ENCODE measurements at places on chromosomes 1 and 21.
A peak's percentile ranks its signal among the peaks of the same experiment; 100 is the strongest.

DNA sequence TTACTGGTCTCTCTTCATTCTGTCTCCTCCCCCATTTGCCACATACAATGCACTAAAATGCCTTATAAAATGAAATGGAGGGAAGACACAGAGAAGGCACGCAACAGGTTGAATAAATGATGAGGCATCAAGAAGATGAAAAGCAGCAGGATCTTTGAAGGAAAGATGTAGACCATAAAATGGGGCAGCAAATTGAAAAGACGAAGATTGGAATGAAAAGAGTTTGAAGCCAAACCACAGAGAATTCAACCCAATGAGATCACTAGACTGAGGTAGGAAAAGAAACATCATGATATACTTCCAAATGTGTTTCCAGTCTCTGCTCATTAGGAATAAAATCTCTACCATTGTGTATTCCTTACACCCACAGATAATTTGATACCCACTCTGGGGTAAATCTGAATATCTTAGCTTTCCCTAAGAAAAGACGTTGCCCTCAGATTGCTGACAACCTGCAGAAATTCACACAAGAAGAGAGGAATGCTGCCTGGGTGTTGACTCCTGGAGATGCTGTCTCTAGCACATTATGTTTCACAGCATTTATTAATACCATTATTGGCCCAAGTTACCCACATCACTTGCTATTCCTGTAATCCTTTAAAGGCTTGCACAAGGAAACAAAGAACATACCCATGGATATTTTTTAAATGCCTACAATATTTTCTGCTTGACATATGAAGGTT is 230.9 kb downstream of the LTN1 start:
- no peak for DNase-seq

GRCh38 chr21:35562876-35563275 is 497.4 kb downstream of the SETD4 start:
- no peak for DNase-seq

- no peak for DNase-seq
Observed at GRCh38 chr21:40686526-40686925, 160.4 kb downstream of the DSCAM start.

GRCh38 chr21:14414932-14415508 is 32.1 kb upstream of the HSPA13 start:
- DNase-seq: no peak

DNA sequence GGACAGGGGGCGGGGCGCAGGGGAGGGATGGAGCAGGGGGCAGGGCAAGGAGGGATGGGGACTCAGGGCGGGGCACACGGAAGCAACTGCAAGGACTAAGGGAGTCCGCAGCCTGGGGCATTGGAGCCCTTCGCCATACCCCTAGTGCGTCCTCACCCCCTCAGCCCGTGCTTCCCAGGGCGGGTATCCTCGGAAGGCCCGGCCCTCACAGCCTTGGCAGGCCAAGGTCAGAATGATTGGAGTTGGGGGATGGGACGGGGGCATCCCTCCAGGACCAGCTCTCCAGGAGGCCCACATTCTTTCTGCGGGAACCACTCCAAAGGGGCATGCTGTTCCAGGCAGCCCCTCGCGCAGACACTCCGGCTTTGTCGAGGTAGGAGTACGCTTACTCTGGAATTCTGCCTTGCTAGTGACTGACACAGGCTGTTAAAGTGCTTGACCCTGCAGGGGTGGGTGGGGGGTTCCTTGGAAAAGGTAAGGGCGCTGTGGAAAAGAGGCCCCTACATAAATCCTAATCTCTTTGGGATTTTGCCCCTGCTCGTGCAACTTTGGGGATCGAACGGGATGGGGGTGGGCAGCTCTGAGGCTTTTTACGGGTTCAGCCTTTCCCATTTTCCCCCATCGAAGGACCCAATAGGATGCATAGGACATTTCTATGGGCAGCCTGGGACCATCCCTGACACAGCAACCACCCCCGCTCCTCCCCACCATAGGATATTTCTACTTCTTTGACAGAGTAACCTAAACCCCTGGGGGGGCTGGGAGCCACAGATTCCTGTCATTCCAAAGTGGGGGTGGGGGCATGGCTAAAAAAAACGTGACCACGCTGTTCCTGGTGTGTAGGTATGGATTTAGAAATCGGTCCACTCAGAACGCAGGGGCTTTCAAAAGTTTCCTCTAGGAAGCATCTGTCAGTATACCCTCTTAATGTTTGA is 738 bp upstream of the TRIM11 start:
- DNase-seq: peak; percentile 65

- DNase-seq: peak; percentile 10
Observed at GRCh38 chr1:212410231-212410820, 4.4 kb downstream of the PACC1 start.

GRCh38 chr1:58013237-58013636 is 533.3 kb downstream of the OMA1 start:
- peak; percentile 63 for DNase-seq

DNA sequence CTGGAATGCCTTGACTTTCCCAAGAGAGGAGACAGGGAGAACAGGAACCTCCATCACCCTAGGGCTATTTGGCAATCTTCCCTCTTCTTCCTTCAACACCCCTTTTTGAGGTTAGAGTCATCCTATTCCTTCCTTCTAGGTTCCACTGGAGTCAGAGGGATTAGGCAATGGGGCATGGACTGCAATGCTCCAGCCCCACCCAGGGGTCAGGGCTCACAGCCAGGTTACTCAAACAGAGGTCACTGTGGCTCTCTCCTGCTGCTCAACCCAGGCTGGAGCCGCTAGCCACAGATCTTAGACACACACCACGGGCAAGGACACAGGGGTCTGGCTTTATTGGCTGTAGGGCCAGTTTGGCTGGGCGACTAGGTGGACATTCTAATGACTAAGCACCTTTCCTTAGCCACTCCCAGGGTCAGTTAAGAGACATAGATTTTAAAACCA is 145.5 kb upstream of the NRIP1 start:
- peak; percentile 49 for DNase-seq

DNA sequence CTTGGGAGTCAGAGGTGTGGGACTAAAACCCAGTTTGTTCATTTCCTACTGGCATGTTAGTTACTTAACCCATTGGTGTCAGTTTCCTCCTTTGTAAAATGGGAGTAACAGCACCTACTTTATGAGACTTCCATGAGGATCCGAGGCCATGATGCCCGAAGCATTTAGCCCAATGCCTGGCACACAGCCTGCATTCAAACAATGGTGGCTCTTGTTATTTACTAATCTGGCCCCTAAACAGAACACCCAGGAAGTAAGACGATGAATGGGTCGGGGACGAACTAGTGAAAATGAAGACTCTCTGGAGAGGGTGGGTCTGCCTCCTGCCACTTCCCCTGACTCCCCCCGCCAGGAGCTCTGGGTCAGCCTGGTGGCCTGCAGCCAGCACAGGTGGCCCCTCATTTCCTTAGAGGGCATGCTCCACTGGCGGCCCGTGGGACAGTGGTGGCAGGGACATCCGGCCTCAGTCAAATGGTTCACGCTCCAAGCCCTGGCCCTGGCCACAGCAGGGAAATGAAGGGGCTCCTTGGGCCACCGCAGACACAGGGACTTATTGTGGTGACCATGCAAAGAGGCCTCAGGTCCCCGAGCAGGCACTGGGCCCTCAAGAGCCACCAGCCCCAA is 9.5 kb upstream of the TAS1R2 start:
- DNase-seq: no peak

DNA sequence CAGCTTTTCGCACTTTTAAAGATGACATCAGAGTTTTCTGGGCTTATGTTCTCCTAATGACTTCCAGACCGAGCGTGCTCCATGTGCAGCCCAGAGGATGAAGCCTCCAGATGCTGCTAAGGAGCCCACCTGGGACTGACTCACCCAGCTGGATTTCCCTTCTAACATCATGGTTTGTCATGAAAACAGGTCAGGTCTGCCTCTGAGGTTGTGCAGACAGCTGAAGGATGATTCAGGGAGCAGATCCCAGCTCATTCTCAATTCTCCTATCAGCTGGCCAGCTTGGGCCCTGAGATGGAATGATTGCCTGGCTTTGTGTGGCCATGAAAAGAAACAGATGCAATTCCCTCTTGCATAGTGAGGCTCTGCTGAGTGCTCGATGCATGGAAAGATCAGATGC is 123.9 kb upstream of the DUSP10 start:
- DNase-seq: no peak

GRCh38 chr1:165631342-165632151 is 513 bp downstream of the MGST3 start:
- DNase-seq: peak; percentile 84

- peak; percentile 87 for DNase-seq
Observed at GRCh38 chr1:87292684-87293493, 35.8 kb upstream of the LMO4 start.

- no peak for DNase-seq
Observed at GRCh38 chr21:37849506-37850102, 66.7 kb downstream of the KCNJ6 start.

GRCh38 chr1:87977145-87977544 is 648.5 kb downstream of the LMO4 start:
- DNase-seq: no peak

DNA sequence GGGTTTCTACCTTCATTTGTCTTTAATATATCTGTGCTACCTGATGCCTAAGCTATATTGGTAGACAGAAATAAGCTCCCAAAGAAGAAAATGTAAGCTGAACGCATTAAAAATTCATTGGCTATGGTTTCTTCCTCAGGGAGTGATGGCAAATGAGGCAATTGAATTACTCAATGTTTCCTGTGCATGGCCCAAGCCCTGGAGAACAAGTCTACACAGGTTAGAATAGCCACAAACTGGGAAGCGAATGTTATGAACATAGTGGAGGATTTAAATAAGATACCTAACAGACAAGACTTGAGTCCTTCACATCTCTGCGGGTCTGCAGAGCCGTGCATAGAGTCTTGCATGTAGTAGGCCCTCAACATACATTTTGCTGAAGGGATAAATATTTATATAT is 350.3 kb downstream of the RWDD3 start:
- no peak for DNase-seq

GRCh38 chr1:217336724-217337123 is 294.2 kb downstream of the GPATCH2 start:
- no peak for DNase-seq

DNA sequence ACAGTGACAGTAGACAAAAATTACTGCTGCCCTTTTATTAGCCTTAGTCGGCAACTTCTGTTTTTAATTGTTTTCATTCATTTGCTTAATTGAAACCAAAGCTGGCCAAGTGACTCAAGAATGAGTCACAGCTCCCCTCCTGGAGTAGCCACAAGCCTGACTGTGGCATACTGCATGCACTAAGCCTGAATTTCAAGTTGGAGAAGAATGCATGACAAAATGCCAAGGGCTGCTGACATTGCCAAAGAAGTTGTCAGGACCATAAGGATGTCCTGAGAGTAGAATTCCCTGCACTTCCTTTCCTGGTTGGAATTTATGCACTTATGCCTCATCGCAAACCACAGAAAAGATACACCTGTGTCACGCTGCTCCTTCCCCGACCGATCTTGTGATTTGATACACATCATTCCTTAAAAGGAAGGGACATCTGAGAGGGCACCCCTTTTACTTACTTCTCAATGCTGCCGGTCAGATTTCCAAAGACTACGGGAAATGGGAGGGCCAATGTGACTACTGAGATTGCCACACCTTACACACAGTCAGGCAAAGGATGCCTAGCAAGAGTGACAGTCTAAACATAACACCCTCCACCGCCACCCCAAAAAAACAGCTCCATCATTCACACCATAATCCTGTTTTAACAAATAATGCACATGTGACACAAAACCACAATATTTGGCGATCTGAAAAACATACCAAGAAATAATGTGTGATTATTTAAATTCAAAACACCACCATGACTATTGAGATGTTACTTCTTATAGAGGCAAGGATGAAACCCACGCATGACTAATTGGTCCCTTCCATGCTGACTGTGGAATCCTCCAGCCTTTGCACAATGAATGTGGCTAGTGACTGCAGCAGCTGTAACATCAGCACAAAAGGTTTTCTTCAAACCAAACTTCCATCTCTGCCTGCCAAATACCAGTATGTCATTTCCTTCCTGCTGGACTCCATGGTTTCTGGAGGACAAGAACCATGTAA is 28.2 kb downstream of the VAV3 start:
- peak; percentile 81 for DNase-seq

- no peak for DNase-seq
Observed at GRCh38 chr1:167882376-167882775, 31.6 kb downstream of the ADCY10 start.

- no peak for DNase-seq
Observed at GRCh38 chr1:230534224-230534623, 108.1 kb upstream of the COG2 start.

- DNase-seq: no peak
Observed at GRCh38 chr1:187817782-187818181, 989.0 kb downstream of the PLA2G4A start.

DNA sequence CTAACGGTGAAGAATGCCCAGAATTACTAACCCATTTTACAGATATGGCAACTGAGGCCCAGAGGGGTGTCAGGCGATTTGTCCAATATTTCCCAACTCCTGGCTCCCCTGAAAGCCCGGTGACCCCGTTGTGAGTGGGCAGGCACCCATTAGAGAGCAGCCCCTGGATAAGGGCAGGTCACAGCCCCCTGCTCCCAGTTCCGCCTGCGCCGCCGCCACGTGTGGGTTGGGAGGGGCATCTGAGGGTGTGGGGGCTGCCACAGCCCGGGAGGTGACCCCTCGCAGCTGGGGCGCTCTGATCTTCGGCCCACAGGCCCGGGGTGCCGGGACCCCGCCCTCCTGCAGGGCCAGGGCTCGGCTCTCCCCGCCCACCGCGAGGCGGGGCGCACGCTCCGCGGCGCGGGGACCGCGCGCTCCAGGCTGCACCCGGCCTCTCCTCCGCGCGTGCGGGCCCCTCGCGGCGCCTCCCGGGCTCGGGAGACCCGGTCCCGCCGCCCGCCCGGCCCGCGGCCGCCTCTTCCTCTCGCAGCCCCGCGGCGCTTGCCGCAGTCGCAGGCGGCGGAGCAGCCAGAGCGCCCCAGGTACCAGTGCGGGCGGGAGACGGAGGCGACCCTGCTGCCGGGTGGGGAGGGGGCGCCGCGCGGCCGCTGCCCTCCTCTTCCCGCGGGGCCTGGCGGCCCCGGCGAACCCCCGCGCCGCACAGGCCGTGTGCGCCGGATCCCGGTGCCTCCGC is at the start of gene HTR6:
Gene HTR6 (plus strand): TSS at position 423 of the 733 bp plus-strand sequence. CDS start 879 bp downstream, outside the sequence.
- no peak for DNase-seq

GRCh38 chr1:6209661-6210580 is 4.0 kb downstream of the RNF207 start:
- peak; percentile 83 for DNase-seq

DNA sequence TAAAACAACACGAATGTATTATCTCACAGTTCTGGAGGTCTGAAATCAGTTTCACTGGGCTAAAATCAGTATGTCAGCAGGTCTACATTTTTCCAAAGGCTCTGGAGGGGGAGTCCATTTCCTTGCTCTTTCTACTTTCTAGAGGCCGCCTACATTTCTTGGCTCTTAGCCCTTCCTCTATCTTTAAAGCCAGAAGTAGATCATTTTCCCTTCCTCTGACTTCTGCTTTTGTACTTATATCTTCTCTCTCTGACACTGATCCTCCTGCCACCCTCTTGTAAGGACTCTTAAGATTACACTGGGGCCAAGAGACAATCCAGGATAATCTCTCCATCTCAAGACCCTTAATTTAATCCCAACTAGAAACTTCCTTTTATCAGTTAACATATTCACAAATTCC is 41.4 kb downstream of the MSH4 start:
- DNase-seq: no peak

GRCh38 chr1:151624783-151625182 is 12.9 kb downstream of the SNX27 start:
- DNase-seq: no peak

All from endodermal cell (in vitro differentiated cells).